ENCODE measurements at places on chromosomes 7 and 10.

GRCh38 chr7:18289788-18290187, 205.8 kb upstream of the HDAC9 start:
- DNase-seq, result no peak

GRCh38 chr7:44454348-44454747, 36.1 kb downstream of the NUDCD3 start:
- DNase-seq, result no peak

GRCh38 chr10:33494694-33495265, 160.3 kb upstream of the NRP1 start:
- no peak for DNase-seq

DNA sequence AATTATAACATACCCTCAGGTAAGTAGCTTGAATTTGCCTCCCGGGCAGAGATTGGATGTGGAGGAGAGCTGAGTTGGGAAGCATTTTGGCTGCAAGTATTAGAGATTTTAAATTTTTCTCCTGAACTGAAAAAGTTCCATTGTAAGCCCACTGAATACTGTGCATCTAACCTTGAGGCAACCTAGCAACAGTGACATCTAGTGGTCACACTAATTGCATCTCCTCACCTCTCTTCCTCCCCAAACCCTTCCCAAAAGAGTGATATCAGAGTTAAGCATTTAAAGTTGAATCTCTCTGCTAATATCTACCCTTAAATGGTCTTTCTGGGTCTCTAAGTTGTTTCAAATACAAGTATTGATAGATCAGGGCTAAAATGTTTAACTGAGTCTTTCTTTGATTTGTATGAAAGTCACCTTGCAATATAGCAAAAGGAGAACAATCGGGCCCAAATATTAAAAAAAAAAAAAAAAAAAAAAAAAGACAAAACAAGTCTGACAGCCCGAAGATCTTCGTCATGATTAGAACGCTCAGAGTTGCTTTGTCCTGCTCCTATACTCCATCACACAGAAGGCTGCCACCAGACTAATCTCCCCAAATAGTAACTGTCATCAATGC, 40.4 kb upstream of the DLX5 start:
- DNase-seq, result peak; percentile 59

DNA sequence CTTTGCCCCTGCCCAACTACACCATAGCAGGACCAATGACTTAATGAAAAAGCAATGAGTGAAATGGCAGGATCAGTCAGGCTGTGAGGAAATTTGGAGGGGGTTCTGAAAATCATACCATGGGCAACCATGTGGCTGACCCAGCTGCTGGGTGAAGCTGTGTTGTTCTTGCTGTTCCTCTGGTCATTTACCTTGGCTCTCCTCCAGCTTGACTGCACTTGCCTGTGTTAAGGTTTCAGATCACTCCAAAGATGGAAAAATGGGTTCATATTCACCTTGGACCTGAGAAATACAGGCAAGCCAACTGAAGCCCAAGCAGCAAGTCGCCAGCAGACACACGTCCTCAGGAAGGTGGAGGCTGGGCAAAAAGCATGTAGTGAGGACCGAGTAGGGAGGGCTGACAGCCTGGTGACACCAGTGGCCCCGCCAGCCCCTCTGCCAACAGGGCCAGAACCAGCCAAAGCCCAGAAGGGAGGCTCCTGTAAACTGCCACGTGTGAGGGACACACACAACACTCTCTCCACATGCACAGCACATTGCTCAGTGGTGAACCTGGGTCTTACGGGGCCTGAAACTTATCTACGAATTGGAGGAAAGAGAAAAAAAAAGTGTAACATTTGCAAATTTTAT, 40.1 kb downstream of the PARP12 start:
- DNase-seq, result no peak

- no peak for DNase-seq
Observed at GRCh38 chr10:95333997-95334804, 43.4 kb upstream of the PDLIM1 start.

- no peak for DNase-seq
Observed at GRCh38 chr7:156881679-156882078, 11.3 kb downstream of the LMBR1 start.

DNA sequence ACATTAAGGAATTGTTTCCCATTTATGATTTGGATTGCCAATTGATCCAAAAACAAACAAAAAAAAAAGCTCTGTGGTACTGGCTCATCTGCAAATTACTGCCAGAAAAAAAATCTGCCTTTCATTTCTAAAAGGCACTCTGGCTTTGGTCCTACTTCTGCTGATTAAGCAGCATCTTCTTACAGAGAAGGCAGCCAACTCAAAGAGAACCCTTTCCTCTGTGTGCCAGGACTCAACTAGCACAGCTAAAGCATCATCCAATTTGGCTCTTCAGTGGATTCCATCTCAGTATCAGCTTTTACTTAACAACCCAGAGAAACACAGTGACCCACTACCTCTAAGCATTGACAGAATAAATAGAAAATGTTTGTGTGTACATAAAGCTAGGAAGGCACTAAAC, 80.6 kb downstream of the GSAP start:
- no peak for DNase-seq

DNA sequence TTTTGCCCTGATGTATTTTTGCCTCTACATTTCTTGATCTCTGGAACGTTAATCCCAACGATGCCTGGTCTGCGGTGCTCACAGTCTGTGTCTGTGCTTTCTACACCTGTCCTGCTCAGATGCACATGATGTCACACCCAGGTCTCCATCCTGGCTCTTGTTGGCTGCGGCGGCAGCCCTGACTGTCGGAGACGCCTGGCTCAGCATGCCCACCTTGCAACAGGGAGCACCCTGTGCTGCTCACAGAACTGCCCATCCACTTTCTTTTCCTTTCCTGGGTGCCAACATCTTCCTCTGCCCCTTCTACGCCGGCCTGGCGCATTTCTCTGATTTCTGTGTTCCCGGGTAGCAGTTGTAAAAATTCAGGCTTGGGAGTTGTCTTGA, 106.2 kb downstream of the CUX1 start:
- no peak for DNase-seq

DNA sequence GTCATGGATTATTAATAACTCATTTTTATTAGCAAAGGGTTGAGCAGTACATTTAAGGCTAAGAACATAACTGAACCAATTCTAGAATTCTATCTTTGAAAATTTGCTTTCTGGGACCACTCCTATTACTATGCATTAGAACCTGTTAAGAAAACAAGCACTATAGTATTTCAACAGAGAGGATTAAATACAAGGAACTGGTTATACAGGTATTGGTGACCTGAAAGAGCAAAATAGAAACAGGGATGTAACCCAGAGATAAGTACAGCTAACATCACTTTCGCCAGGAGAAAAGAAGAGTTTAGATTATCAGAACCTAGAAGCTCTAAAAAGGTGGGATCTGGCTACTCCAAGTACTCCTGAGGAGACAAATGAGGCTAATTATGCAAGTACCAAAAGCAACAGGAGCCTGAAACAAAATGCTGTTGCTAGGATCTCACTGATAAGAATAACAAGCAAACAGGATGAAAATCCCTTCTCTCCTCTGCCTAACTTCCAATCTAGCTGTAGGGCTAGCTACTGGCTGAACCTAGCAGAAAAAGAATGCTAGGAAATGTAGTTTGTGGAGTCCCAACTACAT, 32.1 kb upstream of the ELAPOR2 start:
- no peak for DNase-seq

- no peak for DNase-seq
Observed at GRCh38 chr7:134706468-134706867, 59.8 kb downstream of the BPGM start.

- DNase-seq, result peak; percentile 65
Observed at GRCh38 chr10:75403144-75403938, 1.8 kb upstream of the ZNF503 start.

GRCh38 chr7:64888561-64888900, 14.5 kb upstream of the ZNF273 start:
- DNase-seq, result peak; percentile 62

- DNase-seq, result no peak
Observed at GRCh38 chr10:33234831-33235237, 99.6 kb downstream of the NRP1 start.

DNA sequence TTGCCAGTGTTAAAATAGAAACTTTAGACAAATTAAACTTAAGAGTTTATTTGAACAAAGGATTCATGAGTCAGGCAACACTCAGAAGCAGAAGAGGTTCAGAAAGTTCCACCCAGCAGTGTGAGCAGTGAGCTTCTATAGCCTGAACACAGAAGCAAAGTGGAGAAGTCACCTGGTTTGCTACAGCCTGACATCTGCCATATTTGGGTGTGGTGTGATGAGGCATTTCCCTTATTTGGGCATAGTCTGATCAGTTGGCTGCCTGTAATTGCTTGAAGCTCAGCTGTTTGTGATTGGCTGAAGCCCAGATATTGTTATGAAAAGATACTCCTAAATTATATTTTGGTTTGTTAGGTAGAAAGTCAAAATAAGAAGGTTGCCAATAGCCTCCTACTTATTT, 39.1 kb downstream of the VWC2 start:
- DNase-seq, result no peak

DNA sequence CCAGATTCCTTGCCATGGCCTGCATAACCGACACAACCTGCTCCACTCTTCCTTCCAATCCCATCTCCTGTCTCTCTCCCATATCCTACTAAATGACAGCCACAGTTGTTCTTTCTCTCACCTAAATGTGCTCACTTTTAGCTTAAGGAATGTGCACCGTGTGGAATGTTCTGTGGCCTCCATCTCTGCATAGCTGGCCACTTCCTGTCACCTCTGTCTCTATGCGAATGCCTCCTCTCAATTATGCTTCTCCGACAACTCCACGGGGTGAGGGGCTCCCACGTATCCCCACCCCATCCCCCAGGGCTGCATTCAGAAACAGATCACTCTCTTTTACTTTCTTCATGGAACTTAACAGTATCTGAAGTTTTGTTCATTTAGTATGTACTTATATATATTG, 110.7 kb downstream of the RAB18 start:
- DNase-seq, result no peak

- DNase-seq, result no peak
Observed at GRCh38 chr7:12303062-12303461, 92.0 kb downstream of the TMEM106B start.

GRCh38 chr7:2939193-2939885, 95.2 kb upstream of the GNA12 start:
- DNase-seq, result peak; percentile 43

- DNase-seq, result no peak
Observed at GRCh38 chr10:93333278-93333978, 148.7 kb downstream of the MYOF start.
